RPMI7951 (cell line): ENCODE measurements at places on chromosomes 6 and 20. TPM values are rescaled to one million over a fixed set of nuclear protein-coding genes. Genes with fewer than 3 reads are reported as not detected.

DNA sequence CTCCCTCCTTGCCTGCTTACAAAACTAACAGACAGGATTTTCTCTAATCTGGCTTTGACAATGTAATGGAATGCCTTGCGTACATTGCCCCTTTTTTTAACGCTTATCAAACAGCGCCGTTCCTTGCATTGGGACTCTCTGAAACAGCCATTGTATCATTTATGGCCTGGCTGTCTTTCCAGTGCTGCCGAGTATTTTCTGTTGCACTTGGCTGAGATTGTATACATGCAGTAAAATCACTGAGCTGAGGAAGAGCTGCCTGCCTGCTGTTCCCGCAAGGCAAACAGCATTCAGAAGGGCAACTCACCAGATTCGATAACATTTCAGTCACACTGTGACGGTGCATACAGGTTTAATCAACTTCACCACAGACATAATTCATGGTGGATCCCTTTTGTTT lies 106.0 kb downstream of the SH3BGRL2 start:
- DNase-seq: peak; percentile 26

DNA sequence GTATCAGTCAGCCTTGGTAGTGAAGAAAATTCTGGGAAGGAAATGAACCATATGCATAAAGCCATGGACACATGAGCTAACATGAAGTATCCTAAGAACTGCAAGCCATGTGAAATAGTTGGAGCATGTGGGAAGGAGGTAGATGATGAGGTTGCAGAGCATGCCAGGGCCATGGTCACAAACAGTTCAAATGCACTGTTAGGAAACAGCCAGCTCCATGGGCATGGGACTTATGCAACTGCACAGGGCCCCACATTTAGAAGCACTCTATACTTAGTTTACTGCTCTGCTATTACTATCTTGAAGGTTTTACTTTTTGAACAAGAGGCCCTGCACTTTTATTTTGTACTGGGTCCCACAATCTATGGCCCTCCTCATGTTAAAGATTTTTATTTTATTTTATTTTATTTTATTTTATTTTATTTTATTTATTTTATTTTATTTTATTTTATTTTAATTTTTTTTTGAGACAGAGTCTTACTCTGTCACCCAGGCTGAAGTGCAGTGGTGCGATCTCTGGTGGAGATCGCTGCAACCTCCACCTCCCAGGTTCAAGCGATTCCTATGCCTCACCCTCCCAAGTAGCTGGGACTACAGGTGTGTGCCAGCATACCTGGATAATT lies 169.1 kb downstream of the IBTK start:
- no peak for DNase-seq

The SLC17A3 gene
- not detected in 2 replicates for total RNA-seq

The MYLK4 gene
- total RNA-seq: 0.29 and 0.60 TPM in 2 replicates

The OOEP gene
- total RNA-seq: not detected in 2 replicates

The KIAA0408 gene
- 2.5 and 2.6 TPM in 2 replicates for total RNA-seq
